ENCODE measurements at places on chromosomes 2 and 18. TPM values are rescaled to one million over a fixed set of nuclear protein-coding genes. Genes with fewer than 3 reads are reported as not detected.

DNA sequence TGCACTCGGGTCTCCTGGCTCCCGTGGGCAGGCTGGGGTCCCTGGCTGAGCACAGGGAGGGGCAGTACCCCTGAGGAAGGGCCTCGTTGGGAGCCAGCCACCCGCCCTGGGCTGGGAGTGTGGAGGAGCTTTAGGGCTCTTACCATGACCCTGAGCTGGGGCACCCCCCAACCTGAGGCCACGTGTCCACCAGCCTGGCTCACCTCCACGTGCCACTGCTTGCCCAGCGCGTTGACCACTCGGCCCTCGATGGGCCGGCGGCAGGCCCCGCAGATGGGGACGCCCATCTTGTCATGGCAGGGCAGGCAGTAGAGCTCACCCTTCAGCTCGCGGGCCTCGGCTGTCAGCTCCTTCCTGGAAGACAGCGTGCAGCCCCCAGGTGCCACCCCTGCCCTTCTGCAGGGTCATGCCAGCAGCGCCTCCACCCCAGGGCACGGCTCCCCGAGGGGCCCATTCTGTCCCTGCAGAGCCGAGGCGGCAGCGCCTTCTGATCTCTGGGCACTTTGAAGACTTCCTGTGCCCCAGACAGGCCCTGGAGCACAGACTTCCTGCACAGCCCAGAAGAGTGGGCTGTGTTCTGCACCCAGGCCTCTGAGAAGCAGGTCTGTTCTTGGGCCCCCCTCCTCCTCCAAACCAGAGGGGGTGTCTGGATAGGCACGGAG lies 4.0 kb upstream of the GPR17 start:
- DNase-seq = no peak

DNA sequence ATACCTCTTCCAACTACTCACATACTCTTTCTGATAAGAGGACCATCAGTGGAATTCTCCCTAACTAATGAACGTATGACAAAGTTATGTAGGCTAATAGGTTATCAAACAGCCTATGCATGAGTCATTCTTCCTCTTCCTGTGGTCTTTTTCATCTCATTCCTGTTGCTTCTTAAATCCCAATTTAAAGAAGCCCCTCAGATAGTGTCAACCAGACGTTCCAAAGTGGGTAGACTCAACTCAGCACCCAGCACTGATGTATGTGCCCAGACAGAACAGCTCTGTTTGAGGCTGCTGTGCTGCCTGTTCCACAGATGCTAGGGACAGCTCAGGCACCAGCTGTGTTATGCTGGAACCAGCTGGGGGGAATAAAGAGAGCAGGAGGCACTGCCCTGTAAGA lies 52.6 kb downstream of the CXCR4 start:
- DNase-seq = no peak

Gene SDC1
- 82.5 TPM for polyA plus RNA-seq

Gene ANO7
- 2.5 TPM for polyA plus RNA-seq
